Activated CD4-positive, alpha-beta T cell treated with anti-CD3 and anti-CD28 coated beads, Interleukin-2, amount 50 U/mL, for 1 hour (primary cell): ENCODE measurements at places on chromosomes 13 and 19.

GRCh38 chr19:52138983-52139251, 821 bp downstream of the ZNF616 start:
- no peak for DNase-seq

- no peak for DNase-seq
Measured at GRCh38 chr13:87234981-87235380, 436.2 kb upstream of the SLITRK5 start.

DNA sequence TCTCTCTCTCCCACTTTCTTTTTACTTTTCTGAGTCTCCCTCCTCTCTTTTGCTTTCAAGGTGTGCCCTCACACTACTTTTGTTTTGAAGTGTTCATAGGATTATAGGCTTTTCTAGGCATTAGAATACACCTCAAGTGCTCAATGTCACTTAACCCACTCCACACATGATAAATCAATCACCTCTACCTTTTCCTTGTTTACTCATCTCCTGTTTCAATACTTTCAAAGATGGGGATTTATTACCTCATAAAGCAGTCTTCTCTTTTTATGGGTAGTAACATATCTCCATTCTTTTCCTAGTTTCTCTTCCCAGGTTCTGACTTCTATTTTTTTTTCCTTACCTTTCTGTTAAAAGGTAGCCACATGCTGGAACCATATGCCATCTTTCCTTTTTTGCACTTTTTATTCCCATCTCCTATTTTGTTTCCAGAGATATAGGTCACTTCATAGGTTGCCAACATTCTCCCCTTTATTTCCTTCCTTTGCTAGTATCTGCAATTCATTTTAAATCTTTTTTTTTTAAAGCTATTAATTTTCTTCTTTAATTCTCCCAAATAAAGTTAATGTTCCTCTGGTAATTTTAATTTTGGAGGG, 137.6 kb upstream of the SLC10A2 start:
- no peak for DNase-seq

DNA sequence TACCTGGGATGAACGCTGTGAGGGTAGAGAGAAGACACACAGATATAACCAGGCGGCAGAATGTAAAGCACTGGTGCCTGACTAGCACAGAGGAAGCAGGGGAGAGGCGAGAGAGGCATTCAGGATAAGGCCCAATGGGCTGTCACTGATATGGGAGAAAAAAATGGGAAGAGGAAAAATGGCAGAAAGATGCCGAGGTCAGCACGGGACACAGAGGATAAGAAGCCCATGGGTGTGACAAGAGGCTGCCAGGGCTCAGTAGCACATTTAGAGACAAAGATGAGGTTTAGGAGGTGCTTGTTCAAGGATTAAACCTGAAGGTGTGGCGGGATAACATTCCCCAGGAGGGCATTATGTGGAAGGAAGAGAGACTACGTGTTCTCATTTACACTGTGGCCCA, 5.6 kb downstream of the SMG9 start:
- DNase-seq = no peak

- DNase-seq = no peak
Measured at GRCh38 chr13:23460309-23460708, 26.8 kb upstream of the SACS start.

GRCh38 chr13:103192511-103193135, 126.4 kb upstream of the SLC10A2 start:
- no peak for DNase-seq
